ENCODE measurements at places on chromosomes 5 and 9. TPM values are rescaled to one million over a fixed set of nuclear protein-coding genes. Genes with fewer than 3 reads are reported as not detected.

The OLFM1 gene
- total RNA-seq: 37.1 TPM

GRCh38 chr9:83622433-83622938 lies 457 bp upstream of the IDNK start:
- no peak for DNase-seq

The PTGR1 gene
- total RNA-seq: 66.2 TPM

The IFNA13 gene
- not detected for total RNA-seq

The NR2F1-AS1 gene
- total RNA-seq: 8.1 TPM

DNA sequence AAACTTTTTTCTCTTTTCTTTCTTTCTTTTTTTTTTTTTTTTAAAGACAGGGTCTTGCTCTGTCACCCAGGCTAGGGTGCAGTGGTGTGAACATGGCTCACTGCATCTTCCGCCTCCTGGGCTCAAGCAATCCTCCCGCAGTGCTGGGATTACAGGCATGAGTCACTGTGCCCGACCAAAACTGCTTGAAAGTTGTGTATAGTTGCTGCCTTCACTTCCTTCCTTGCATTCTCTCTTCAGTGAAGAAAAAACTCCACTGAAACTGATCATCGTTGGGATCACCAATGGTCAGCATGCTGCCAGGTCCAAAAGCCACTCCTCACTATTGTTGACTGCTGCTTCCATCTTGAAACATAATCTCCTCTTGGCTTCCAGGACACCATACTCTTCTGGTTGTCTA lies 66.6 kb upstream of the CTNNA1 start:
- DNase-seq: peak; percentile 86

The LECT2 gene
- not detected for total RNA-seq

The CAVIN4 gene
- 0.82 TPM for total RNA-seq

DNA sequence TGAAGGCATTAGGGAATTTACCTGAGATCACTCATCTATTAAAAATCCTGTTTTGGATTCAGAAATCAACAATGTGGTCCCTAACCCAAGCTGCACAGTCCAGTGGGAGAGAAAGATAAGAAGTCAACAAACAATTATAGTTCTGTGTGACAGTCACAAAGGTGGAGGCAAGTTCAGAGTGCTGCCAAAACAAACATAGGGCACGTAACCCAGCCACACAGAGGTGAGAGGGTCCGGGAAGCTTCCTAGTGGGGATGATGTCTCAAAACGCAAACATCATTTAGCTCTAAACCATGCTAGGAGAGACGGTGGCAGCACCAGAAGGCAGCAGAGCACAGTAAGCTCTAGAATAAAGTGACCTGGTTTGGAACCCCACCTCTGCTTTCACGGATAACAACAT lies 158.9 kb downstream of the MAPKAP1 start:
- DNase-seq: no peak

The CTSV gene
- total RNA-seq: 4.0 TPM

DNA sequence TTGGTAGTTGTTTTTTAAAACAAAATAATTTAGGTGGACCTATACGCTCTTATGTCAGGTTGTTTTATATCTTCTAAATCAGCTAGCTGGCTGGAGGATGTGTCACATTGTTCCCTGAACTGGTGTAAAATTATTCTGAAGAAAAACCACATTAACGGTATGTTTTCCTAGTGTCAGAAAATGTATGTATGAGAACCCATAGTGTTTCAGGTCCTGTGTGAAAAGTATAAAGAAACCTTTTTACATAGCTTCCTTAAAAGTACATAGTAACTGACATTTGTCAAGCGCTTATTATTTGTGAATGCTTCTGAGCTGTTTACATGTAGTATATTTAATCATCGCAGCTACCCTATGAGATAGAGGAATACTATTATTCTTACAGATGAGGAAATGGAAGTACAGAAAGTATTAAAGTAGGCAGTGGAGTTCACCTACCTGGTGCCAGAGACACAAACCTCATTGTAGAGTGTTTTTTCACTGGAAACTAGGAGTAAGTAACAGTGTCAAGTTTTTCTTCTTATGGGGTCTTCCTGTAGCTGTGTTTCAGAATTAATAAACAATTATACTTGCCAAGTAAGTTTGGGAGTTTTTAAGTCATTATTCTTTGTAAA lies 10.4 kb upstream of the FAM120AOS start:
- no peak for DNase-seq

- no peak for DNase-seq
These were observed 440.6 kb upstream of the PAPPA start for GRCh38 chr9:115712981-115713380.

GRCh38 chr9:125913551-125913950 lies 166.4 kb downstream of the PBX3 start:
- no peak for DNase-seq

The SHOC1 gene
- total RNA-seq: not detected

GRCh38 chr5:176628406-176629228 lies 1.7 kb downstream of the SNCB start:
- DNase-seq: no peak

GRCh38 chr5:157772127-157772526 lies 28.6 kb downstream of the LSM11 start:
- no peak for DNase-seq

The WHRN gene
- total RNA-seq: 2.1 TPM

The ARSI gene
- 45.4 TPM for total RNA-seq

DNA sequence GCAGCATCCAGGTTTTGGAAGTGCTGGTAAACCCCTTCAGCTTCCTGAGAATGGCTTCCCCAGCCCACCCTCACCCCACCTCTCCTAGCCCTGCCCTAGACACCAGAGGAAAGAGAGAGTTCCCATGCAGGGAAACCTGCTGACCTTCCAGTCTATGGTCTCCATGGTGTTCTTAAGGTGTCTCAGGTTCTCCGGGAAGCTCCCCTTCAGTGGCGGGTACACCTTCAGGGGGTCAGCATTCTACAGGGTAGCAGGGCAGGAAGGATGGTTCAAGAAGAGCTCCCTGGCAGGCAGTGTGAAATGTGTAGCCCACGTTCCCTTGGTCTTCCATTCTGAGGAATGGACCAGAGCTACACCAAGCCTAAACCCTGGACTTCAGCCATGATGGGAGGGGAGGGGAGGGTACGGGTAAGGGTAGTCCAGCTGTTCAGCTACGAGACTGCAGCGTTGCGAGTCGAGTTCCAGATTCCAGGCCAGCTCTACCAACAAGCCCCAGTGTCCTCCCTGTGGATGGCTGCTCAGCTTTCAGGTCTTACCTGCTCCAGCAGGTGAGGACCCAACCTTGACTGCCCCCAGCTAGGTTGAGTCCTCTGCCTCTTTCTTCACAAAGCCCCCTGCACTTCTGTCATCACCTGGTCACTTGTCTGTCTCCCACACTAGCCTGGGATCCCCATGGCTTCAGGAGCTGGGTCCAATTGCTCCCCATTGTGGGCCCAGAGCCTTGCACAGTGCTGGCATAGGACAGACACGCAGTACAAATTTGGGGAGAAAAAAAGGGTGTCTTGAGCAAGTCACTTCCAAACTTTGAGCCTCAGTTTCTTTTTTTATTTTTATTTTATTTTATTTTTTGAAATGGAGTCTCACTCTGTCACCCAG lies 7.5 kb downstream of the CD74 start:
- no peak for DNase-seq

DNA sequence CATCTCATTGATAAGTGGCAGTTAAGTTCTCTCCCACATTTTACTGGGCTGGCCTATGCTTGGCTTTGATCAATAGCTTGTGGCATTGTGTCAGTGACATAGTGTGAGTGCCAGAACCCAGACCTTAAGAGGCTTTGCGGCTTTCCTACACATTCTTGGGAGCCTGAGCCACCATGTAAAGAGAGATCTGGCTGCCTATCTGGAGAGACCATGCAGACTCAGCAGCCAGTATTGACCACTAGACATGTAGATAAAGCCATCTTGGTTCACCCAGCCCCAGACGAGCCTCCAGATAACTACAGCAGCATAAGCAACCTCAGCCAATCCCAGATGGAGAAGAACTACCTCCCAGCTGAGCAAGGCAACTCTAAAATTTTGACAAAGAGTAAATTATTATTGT lies 28.6 kb downstream of the C9orf153 start:
- DNase-seq: no peak

The FAM151B gene
- total RNA-seq: 2.6 TPM

DNA sequence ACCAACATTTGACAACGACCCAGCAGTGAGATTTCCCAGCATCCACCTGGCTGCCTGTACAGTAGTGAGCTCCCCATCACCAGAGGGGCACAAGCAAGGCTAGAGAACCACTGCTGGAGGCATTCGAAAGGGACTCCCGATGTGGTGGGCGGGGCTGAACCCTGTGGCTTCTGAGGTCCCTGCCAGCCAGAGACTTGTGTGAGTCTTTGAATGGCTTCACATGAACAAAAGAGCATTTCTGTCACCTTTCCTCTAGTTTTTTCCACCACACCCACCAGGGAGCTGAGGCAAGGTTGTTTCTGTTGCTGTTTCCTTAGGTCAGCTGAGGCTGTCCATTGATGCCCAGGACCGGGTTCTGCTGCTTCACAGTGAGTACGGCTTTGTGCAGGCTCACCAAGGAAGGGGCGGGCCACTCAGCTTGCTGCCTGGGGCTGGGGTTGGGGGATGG lies 15.7 kb downstream of the RGS3 start:
- no peak for DNase-seq

GRCh38 chr9:10032166-10032565 lies 580.6 kb downstream of the PTPRD start:
- DNase-seq: no peak

The SELENOP gene
- 1.5 TPM for total RNA-seq

DNA sequence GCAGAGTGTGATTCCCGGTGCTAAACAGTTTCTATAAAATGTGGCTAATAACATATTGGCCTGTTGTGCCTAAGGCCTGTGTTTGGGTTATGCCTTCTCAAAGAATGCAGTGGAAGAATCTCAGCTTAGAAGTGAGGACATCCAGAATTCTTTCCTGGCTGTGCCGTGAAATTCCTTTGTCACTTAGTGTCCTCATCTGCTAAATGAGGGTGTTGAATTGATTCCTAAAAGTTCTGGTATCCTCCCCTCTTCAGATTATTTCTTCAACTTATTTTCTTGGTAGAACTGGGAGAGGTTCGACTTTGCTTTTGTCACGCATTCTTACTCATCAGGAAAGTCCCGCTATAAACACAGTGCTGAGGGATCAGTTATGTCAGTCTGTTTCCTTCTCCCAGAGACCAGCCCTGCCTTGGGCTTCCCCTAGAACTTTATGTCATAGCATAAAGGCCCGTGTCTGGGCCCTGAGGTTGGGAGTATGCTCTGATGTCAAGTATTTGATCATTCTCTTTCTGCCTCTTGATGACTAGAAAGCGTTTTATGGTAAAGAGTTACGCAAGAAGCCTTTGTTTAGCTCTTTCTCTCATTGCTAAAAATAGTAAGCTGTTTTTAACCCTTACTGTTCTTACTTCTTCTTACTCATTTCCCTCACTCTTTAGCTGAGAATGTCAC lies 29.5 kb downstream of the MTAP start:
- peak; percentile 89 for DNase-seq

The MAMDC2 gene
- not detected for total RNA-seq

DNA sequence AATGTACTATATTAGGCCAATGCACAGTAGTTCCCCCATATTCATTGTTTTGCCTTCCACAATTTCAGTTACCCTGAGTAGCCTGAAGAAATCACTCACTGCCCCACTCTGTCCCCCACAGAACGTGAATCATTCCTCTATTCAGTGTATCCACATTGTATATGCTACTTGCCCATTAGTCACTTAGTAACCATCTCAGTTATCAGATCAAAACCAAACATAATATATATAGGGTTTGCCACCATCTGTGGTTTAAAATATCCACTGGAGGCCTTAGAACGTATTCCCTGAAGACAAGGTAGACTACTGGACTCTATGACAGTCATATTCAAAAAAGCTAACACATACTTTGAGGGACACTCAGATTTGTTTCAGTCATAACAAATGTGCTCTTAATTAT lies 465.7 kb upstream of the RGMB start:
- peak; percentile 40 for DNase-seq

DNA sequence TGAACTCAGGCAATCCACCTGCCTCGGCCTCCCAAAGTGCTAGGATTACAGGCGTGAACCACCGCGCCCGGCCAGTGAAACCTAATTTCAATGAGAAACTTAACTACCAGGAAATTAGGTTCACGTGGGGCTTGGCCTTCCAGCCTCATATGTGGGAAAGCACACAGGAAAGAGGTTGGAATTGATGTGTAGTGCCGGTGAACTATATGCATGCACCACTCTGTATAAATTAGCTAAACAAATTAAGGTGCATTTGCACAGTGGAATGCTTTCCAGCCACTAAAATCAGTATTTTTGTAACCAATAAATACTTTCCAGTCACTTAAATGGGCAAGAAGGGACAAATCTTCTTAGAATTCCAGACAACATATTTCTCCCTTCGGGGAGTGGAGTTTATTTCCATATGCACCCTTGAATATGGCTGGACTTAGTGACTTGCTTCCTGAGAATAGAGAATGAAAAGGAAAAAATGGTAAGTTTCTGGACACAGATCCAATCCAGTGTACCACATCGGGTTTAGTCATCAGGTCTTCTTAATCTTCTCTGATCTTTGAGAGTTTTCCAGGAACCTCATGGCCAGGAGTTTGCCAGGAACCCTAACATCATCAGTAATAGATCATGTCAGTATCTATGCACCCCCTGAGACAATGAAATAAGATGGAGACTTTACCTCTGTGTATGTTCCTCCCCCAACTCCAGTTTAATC lies 24.9 kb downstream of the ATOX1 start:
- peak; percentile 54 for DNase-seq

The SH2D3C gene
- not detected for total RNA-seq

GRCh38 chr9:4433379-4433778 lies 56.9 kb upstream of the SLC1A1 start:
- DNase-seq: no peak

The BARHL1 gene
- not detected for total RNA-seq

DNA sequence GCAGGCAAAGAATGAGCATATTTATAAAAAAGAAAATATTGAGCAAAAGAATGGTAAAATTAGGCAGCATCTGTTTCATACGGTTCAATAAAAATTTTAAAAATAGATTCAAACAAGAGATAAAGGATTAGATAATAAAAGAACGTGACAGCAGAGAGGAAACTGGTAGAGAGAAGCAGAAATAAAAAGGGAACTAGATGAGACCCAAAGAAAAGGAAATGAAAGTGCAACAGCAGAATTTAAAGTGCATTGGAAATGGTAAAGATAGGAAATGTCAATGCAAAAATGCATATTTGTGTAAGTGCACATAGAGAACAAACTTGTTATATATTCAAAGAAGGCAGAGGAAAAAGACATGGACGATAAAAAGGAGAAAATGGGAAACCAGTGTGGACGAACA lies 70.2 kb downstream of the SUSD1 start:
- no peak for DNase-seq

The PCDHGC5 gene
- total RNA-seq: not detected

The SLC34A3 gene
- not detected for total RNA-seq

The CCNO gene
- 0.89 TPM for total RNA-seq

GRCh38 chr9:114613087-114613486 lies 2.0 kb downstream of the TMEM268 start:
- no peak for DNase-seq

DNA sequence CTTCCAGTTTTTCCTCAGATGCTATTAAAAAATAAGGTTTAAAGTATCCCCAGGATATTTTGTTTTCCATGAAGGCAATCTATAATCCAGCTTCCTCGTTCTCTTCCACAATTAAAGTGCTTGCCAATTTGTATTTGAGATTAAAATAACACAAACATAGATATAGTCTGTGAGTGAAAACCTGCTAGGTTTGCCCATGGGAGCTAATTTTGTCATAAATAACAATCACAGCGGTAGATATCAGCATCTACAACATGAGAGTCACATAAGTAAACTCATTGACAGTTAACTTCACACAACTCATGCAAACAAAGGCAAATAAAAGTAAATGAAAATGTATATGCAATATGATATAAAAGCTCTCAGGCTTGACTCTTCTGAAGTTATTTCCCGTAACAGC lies 29.2 kb upstream of the RASGRF2 start:
- no peak for DNase-seq

- DNase-seq: peak; percentile 65
These were observed 117.9 kb upstream of the IL6ST start for GRCh38 chr5:56112526-56113121.

GRCh38 chr5:133285583-133286021 lies 233.8 kb downstream of the HSPA4 start:
- peak; percentile 83 for DNase-seq
